RWPE2 (cell line): ENCODE measurements at places on chromosomes 5 and 9.

DNA sequence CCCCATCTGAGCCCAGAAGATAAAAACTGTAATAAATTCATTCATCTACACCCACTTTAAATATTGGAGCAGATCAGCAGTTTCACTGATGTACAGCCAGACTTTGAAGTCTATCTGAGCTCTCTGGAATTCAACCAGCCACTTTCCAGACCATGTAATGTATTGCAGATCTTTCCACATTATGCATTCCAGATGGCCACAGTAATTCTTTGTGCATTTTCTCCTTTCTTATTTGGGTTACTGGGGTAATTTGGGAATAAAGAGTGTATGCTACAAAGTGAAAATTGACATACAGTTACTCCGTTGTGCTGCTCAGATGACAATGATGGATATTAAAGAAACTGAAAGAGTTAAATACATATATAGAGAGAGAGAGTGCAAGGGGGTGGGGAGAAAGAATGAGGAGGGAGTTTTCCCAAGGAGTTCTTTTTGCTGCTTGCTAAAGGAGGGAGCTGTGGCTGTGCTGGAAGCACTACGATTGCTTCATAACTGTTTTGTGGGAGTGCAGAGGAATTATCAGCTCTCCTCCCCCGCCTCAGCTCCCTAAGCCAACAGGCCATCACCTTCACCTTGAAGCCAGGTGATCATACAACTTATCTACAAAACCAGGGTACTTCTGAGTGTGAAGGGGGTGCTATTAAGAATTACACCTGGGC, 152.8 kb downstream of the GAS1 start:
- DNase-seq, result no peak

- DNase-seq, result no peak
Measured at GRCh38 chr5:154145268-154145667, 45.3 kb upstream of the GALNT10 start.

DNA sequence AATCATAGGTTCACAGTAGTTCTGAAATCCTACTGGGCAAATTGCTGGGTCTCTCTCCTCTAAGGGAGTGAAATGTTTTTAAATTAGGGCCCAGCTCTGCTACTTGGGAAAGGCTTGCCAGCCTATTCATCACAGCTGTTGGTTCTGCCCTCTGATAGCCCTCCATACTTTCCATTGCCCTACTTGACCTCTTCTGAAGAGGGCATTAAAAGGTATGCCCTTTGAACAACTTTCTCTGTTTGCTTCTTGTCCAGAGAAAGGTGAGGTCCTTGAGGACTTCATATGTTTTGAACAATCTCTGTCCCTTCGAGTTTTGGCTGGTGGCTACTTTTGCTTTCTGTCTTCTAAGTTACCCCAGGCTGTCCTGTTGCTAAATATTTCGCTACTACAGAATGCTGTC, 62.3 kb upstream of the JAK2 start:
- DNase-seq, result no peak

- DNase-seq, result no peak
Measured at GRCh38 chr9:107751567-107752210, 262.1 kb upstream of the KLF4 start.

GRCh38 chr9:4718911-4719310, 22.1 kb downstream of the AK3 start:
- no peak for DNase-seq

DNA sequence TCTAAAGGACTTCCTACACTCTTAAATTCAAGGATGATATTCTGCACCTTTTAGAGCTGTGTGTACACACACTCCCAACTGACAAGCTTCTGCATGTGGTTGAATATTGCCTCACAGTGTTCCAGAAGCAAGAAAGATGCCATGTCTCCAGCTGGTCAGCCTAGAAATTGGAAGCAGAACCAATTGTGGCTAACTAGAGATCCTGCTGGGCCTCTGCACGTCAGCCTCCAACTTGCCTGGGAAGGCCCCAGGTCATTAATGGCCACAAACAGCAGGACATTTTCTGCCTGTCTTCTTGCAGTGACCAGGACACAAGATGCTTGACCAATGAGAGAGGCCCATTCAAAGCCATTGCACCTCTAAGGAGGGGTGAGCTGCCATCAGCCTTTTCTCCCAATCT, 571.9 kb upstream of the BRINP1 start:
- no peak for DNase-seq

- no peak for DNase-seq
Measured at GRCh38 chr5:145903867-145904266, 31.1 kb upstream of the GRXCR2 start.

DNA sequence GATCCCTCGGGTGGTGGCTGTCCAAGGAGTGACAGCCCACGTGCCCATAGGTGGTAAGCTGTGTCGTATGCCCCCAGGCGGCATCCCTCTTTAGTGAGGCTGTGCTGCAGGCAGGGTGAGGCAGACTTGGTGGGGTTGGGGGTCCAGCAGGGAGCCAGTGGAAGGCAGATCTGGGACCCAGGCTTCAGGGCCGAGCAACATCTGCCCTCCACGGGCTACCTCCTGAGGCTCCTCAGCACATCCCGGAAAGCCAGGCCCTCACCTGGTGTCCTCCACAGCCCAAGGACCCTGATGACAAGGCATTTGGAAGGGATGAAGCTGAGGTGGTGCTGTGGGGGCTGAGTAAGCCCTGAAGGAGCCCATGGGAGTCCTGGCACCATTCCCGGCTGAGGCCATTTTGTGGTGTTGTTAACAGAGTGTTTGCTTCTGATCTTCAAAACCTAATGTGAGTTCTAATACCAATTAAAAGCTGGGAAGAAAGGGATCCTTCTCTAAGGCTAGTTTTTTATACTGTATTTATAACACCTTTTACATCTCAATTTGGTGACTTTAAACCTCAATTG, 295.8 kb upstream of the IRX2 start:
- DNase-seq, result no peak

DNA sequence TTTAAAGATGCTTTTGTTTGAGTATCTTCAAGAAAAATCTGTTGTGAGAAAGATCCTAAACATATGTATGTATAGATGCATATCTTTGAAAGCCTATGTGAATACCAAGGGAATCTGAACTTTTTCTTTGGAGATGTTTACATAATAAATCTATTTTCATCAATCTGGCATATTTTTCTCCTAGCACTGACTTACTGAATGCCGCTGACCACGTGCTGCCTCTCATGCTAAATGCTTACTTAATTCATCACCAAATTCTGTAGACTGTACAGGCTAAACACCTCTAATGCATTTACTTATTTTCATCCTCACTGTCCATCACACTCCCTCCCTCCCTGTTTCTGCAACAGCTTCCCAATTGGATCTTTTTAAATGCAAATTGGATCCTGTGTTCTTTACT, 566.2 kb upstream of the WWC1 start:
- DNase-seq, result no peak

GRCh38 chr9:107178293-107178692, 104.8 kb upstream of the RAD23B start:
- DNase-seq, result no peak

DNA sequence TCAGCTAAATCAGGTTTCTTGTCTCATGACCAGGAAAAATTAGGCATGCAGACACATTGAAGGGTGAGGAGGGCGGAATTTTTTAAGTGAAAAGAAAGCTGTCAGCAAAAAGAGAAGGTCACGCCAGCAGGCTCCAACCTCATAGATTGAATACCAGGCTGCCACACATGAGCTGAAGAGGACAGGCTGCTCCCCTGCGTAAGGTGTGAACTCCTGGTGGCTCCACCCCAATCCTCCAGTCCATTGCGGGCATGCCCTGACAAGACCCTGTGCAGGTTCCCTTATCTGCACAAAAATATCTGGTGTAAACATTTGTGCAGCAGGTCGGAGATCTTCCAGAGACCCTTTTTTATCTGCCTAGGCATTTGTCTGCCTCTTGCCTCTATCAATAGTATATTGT, 22.9 kb upstream of the TEX10 start:
- no peak for DNase-seq

- no peak for DNase-seq
Measured at GRCh38 chr5:36796155-36796554, 80.4 kb upstream of the NIPBL start.

- DNase-seq, result no peak
Measured at GRCh38 chr5:65172486-65173129, 309.1 kb downstream of the ADAMTS6 start.

GRCh38 chr5:60010328-60010727, 116.8 kb upstream of the PDE4D start:
- DNase-seq, result no peak

- no peak for DNase-seq
Measured at GRCh38 chr9:71767776-71768321, 464 bp downstream of the CEMIP2 start.

DNA sequence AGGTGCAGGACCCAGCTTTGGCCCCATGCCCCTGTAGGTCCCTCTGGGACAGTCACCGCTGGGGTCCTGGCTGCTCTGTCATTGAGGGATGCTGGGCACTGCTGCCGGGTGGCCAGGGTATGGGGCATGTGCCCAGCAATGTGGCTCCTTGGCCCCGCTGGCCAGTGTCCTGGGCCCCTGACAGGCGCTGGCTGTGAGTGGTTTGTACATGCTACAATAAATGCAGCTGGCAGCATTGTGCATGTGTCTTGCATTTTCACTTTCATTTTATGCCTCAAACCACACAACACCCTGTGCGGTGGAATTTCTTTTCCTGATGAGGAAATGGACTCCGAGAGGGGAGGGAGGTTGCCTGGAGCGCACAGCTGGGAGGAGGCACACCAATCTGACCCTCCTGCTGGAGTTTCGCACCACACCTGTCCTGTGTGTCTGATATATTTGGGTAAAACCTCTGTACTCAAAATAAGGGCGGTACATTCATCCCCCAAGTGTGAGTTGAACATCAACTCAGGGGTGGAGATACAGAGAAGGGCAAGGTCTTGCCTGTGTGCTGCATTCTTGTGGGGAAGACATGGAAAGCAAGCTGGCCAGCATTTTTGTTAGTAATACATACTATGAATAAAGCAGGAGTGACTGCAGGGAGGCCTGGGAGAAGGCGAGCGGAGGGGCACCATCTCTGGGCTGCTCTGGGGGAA, 11.7 kb downstream of the TSPAN17 start:
- DNase-seq, result no peak

GRCh38 chr5:40221796-40222195, 457.9 kb upstream of the PTGER4 start:
- DNase-seq, result no peak

- no peak for DNase-seq
Measured at GRCh38 chr5:131212471-131213021, 41.8 kb downstream of the LYRM7 start.

- DNase-seq, result no peak
Measured at GRCh38 chr5:93088592-93089389, 492.2 kb downstream of the NR2F1-AS1 start.

DNA sequence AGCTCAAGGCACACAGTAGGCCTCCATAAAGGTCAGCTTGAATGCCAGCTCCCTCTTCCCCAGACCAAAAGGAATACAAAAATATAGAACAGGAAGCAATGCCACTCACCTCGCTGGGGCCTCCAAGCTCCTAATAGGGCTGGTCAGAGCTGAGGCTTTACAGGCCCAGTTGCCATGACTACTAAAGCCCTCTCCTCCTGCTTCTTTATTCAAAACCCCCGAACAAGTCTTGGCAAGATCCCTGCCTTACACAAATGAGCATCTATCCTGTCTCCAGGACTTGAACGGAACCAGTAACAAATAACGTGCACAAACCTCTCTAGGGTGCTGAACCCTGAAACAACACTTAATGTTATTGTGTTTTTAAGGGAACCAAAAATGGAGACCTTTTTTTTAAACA, 136.3 kb downstream of the SIL1 start:
- DNase-seq, result no peak

DNA sequence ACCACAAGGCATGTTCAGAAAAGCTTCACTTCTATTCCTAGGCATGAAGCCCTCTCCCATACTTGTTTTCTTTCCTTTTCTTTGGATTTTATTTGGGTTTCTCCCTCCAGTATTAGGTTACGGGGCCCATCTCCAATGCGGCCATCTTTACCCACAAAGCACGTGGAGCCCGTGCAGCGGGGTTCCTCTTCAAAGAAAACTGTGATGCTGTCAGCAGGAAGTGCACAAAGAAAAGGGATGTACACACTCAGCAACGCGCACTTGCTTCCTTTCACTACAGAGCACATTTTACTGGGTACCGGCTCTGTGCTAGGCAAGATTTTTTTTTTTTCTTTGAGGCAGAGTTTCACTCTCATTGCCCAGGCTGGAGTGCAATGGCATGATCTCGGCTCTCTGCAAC, 106.6 kb downstream of the COL23A1 start:
- DNase-seq, result no peak

- DNase-seq, result no peak
Measured at GRCh38 chr5:151953833-151954232, 29.2 kb upstream of the GLRA1 start.

GRCh38 chr5:131079232-131079631, 85.8 kb downstream of the HINT1 start:
- DNase-seq, result no peak
